ENCODE measurements at places on chromosomes 7 and 10.

- H3K27me3 ChIP-seq, result no peaks in the 10 kb centered on the region
- peaks cover 5% of the 10 kb centered on the region for H3K4me1 ChIP-seq
- no peak overlapping the region for H3K4me3 ChIP-seq
- H3K36me3 ChIP-seq, result peaks cover 3% of the 10 kb centered on the region
- no peak overlapping the region for H3K27ac ChIP-seq
Measured at GRCh38 chr10:110959379-110960332, 40.3 kb downstream of the SHOC2 start.

DNA sequence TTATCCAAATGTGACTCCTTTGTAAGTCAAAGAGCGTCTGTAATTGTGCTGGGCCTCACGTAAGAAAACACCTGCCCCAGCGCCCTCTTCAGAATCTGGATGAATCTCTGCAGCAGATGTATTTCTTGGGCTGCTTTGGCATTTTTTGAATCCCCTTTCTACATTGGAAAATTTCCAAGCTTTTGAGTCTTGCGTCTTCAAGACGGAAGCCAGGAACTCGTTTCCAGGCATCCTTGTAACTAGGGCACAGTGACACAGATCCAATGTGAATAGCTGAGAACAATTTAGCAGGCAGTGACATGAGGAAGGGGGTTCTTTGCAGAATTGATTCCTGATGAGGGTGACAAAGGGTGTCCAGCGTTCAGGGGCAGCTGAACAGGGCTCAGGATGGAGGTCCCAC, 862.3 kb downstream of the TYW1 start:
- H3K27ac ChIP-seq, result no peak overlapping the region
- no peaks in the 10 kb centered on the region for H3K36me3 ChIP-seq
- H3K4me1 ChIP-seq, result no peaks in the 10 kb centered on the region
- DNase-seq, result no peak
- H3K27me3 ChIP-seq, result peaks cover 4% of the 10 kb centered on the region

DNA sequence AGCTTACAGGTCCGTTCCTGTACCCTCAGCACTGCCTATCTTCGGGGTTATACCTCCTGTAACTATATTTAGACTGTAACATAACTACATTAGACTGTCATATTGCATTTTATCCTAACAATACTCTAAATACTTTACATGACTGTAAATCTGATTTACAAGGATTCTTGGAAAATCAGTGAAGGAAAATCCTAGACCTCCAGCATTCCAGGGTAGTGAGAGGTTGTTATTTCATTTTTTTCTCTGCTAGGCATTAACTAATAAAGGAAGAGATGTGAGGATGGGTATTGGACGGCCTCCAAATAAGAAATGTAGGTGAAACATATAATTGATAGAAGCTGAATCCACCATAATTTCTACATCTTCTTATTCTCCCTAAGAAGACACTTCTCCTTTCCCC, 569.4 kb downstream of the CALN1 start:
- no peak for DNase-seq
- no peaks in the 10 kb centered on the region for H3K27me3 ChIP-seq
- no peaks in the 10 kb centered on the region for H3K4me1 ChIP-seq

DNA sequence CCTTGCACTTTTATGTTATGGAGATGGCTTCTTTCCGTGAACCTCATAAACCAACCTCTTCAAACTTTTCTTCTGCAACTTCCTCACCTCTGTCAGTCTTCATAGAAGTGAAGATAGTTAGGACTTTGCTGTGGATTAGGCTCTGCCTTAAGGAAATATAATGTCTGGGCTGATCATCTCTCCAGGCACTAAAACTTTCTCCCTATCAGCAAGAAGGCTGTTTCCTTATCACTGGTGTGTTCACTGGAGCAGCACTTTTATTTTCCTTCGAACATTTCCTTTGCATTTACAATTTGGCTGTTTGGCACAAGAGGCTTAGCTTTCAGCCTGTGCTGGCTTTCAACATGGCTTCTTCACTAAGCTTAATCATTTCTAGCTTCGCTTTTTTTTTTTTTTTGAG, 52.8 kb downstream of the ESYT2 start:
- H3K4me1 ChIP-seq, result peaks cover 24% of the 10 kb centered on the region
- no peak overlapping the region for H3K27ac ChIP-seq
- no peak for DNase-seq
- no peaks in the 10 kb centered on the region for H3K27me3 ChIP-seq
- H3K4me3 ChIP-seq, result no peak overlapping the region

GRCh38 chr10:6337382-6337781, 134.7 kb downstream of the PFKFB3 start:
- H3K4me1 ChIP-seq, result no peaks in the 10 kb centered on the region
- no peak overlapping the region for H3K4me3 ChIP-seq
- H3K27ac ChIP-seq, result no peak overlapping the region
- DNase-seq, result no peak
